ENCODE measurements at places on chromosomes 1 and 21. TPM values are rescaled to one million over a fixed set of nuclear protein-coding genes. Genes with fewer than 3 reads are reported as not detected.

DNA sequence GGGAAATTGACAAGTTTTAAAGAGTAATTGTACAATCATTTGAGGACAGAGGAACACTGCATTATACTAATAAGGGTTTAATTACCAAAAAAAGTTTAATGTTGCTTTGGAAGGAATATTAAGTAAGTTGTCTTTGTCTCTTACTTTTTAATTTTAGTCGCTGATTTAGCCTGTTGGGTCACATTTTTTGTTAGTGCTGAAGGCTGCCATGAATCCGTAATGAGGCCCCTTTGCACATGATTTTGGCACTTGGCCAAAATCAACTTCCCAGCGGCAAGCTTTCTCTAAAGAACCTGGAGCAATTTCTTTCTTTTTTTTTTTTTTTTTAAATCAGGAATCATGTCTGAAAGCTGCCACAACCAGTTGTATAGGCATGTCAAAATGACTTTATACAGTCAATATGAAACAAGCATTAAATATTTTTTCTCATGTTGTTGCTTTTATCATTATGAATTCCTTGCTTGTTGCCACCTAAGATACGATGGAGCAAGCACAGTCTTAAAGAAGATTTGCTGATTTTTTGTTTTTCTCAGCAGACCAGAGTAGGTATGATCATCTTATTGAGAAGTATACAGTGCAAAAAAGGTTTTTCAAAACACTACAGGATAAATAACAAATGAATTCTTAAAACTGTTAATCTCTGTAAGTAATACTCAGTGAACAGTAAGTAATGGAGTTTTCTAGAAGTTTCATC, 690.4 kb downstream of the USP25 start:
- DNase-seq = peak; percentile 31

DNA sequence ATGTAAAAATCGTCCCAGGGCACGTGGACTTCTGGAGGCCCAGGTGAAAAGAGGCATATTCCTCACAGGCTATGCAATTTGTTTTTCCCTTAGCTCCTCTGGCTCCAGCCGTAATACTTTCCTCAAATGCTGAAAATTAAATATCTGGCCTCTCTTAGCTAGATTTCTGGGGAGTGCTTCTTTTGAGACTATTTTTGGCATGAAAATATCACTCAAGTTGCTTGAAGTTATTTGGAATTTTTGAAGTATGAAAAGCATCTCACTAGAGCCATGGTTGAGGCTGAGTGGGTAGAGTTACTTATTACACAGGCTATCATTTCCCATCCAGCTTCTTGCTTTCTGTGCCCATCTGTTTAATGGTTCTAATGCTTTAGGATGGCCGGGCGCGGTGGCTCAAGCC, 59.7 kb downstream of the MYOM3 start:
- DNase-seq = no peak

- no peak for DNase-seq
Observed at GRCh38 chr1:158075078-158075477, 81.6 kb downstream of the KIRREL1 start.

GRCh38 chr1:12620931-12621330, 2.9 kb upstream of the DHRS3 start:
- no peak for DNase-seq

- DNase-seq = no peak
Observed at GRCh38 chr1:117250061-117250606, 39.4 kb upstream of the VTCN1 start.

- DNase-seq = peak; percentile 86
Observed at GRCh38 chr1:203551550-203551949, 57.6 kb downstream of the OPTC start.

DNA sequence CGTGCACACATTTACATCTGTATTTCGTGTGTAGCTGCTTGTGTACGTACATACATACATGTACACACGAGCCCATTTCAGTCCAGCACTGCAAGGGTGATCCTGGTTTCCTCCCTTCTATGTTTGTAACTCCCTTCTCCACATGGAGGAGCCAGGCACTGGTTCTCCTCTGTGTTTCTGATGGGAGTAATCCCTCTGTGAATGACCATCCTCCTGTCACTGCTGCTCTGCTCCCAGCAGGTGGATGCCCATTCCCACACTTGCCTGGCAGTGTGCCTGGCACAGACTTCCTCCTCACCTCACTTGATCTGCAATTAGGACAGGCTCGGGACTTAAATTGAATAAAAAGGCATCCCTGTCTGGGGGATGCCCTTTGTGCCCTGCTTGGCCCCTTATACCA, 37.1 kb downstream of the TRAPPC10 start:
- DNase-seq = no peak

DNA sequence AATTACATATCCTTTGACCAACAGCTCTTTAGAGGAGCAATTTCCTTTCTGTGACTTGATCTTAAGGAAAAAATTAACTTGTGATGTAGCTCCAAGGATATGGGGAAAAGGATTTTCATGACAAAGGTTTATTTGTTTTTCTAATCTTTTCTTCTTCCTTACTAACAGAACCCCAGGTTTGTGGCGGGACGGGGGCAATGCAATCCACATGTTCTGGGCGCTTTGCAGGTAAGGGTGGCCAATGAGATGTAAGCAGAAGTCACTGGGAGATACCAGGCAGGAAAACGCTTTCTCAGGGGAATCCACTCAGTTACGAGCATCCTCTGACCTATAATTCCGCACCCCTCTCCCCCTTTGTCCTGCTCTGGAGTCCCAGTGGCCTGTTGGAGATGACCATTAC, 122.0 kb downstream of the MRPS6 start:
- DNase-seq = no peak

GRCh38 chr1:241464985-241465384, 54.6 kb downstream of the FH start:
- DNase-seq = no peak

GRCh38 chr1:185674201-185674600, 60.0 kb upstream of the HMCN1 start:
- no peak for DNase-seq

DNA sequence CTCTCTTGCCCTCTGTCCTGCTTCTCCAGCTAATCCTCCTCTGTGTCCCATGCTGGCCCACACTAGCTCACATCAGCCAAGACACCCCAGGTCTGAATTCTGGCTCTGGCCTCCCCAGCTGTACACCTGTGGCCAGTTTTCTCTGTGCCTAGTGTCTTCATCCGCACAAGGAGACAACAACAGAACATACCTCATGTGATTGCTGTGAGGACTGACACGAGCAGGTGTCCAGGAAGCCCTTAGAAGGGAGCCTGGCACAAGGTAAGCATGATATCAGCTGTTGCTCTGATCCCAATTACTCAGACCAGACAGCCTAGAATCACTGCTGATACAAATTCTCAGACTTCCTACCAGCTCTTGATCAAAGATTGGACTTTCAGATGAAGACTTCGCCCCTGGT, 71.2 kb upstream of the GJB5 start:
- DNase-seq = no peak

GRCh38 chr1:201637282-201638079, 98.6 kb downstream of the NAV1 start:
- no peak for DNase-seq

DNA sequence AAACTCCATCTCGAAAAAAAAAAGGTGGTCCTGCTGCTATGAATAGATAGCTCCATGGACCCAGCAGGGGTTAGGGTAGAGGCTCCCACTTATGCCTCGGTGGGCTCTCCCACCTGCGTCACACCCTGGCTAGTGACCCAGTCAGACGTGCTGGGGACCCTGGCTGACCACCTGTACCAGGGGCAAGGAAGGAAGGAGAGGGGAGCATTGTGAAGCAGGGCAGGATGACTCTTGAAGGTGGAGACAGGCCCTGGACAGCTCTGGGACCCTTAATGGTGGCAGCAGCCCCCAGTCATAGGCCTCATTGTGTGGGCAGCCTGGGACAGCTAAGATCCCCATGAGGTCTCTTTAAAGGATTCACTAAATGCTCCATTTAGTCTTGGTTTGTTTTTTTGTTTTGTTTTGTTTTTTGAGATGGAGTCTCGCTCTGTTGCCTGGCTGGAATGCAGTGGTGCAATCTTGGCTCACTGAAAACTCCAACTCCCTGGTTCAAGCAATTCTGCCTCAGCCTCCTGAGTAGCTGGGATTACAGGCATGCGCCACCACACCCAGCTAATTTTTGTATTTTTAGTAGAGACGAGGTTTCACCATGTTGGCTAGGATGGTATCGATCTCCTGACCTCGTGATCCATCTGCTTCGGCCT, 10.4 kb upstream of the SNAPIN start:
- no peak for DNase-seq

DNA sequence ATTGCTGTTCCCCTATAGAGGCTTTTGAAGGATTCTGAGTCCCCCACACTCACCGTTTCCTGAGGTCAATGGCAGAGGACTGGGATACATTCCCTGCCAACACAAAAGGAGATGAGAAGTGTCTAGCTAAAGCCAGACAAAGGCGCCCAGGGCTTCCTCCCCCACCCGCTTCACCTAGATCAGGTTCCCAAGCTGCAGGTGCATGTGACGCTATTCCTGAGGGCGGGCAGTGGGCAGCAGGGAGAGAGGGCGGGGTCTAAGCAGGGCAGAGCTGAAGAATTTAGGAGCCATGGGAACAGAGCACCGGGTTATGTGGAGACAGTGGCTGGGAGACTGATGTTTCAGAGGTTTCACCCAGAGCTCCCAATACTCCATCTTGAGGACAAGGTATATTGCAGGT, 6.0 kb upstream of the ARHGEF2 start:
- DNase-seq = no peak

- no peak for DNase-seq
Observed at GRCh38 chr1:18354612-18355011, 126.1 kb upstream of the KLHDC7A start.

DNA sequence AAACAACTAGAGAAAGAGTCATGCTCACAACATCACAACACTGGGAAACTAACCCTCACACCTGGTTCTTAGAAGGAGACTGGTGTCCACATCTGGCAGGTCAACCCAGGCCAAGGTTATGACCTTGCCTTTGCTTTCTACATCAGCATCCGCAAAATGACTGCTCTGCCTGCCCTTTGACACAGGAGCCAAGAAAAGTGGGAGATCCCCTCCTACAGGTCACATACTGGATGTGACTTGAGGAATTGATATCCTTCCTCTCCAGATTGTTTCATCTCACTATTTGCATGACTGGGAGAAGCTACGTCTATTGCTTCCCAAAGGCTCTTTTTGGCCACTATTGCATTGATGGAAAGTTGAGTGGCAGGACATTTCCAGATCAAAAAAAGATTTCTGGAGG, 115.5 kb downstream of the MIS18A start:
- no peak for DNase-seq

GRCh38 chr1:171446386-171446785, 38.9 kb upstream of the PRRC2C start:
- no peak for DNase-seq

DNA sequence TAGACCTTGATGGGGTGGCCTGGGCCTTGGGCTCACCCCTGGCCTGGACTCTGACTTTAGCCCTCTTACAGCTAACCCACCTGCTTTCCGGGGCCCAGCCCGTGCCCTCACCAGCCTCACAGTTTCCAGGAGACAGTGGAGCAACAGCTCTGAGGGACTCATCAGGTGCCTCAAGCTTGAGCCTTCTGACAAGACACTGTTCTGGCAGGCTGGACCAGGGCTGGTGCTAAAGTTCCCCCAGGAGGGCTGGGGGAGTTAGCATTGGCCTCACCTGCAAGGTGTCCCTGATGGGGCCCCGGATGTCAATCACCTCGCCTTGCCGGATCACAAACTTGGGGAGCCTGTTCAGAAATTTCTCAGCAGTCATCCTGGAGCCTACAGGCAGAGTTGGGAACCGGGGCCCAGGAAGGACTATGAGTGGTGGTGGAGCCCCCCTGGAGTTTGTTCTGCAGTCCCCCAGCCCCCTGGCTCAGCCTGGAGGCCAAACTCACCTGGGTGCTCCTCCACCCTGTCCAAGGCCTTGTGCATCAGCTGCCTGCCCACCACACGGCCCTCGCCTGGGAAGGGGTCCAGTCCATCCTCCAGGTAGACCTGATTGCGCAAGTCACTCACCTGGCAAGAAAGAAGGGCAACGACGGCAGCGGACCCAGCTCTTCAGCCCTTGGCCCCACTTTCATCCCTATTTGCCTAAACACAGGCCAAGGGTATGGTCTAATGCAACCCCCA, 4.1 kb downstream of the SH3BGRL3 start:
- no peak for DNase-seq

GRCh38 chr1:222278501-222278900, 269.4 kb downstream of the HHIPL2 start:
- no peak for DNase-seq

DNA sequence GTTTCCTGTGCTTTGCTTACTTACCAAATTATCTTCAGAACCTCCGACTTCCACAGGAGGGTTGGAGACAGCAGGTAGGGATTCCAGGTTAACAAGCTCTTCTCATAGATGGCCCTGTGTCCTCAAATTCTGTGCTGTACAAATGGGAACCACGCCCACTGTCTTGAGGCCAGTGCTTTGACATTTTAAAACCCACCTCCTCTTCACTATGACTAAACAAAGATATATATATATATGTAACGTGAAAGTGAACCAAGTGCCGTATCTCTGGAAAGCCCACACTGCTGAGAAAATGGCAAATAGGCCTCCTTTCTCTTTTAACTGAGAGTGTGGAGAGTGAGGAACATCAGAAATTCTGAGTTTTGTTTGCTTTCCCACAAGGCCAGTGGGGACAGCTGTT, 99.6 kb downstream of the ZBTB18 start:
- no peak for DNase-seq

DNA sequence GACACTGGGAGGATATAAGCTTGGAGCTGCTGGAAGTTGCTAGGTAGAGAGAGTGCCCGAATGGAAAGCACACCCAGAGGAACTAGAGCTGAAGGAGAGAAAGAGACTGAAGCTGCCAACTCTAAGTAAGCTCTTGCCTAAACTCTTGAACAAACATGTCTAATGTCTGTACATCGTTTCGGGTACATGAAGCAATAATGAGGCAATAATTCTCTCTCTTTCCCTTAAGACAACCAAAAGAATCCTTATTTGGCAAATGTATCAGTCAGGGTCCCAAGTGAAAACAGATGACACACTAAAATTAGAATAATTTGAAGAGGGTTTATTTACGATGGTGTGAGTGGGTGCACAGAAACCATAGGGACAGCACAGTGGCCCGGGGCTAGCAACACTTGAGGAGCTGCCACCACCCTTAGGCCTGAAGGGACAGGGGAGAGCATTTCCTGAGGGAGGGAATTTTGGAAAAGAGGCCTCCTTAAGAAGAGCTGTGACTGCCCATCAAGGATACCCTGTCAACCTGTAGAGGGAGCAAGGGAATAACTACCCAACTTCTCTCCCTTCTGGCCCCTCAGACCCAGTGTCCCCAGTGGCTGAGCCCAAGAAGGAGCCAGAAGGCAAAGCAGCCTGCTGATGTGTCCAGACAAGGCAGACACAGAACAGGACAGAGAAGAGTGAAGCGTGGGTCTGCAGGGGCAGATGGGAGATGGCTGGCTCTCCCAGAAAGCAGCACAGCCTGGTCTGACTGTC, 36.1 kb upstream of the KHDRBS1 start:
- DNase-seq = peak; percentile 58

CD34 gene
- not detected for total RNA-seq

COL16A1 gene
- total RNA-seq = 3.6 TPM

DNAI4 gene
- 12.6 TPM for total RNA-seq

C1QA gene
- not detected for total RNA-seq

OR2T11 gene
- total RNA-seq = not detected

SERPINC1 gene
- total RNA-seq = not detected

NPL gene
- total RNA-seq = 3.0 TPM

TENT5C gene
- total RNA-seq = 3.9 TPM

KIF14 gene
- total RNA-seq = 30.0 TPM

FCRL5 gene
- not detected for total RNA-seq

FMOD gene
- not detected for total RNA-seq

PRAMEF27 gene
- not detected for total RNA-seq
